ENCODE measurements at places on chromosomes 1 and 21.

DNA sequence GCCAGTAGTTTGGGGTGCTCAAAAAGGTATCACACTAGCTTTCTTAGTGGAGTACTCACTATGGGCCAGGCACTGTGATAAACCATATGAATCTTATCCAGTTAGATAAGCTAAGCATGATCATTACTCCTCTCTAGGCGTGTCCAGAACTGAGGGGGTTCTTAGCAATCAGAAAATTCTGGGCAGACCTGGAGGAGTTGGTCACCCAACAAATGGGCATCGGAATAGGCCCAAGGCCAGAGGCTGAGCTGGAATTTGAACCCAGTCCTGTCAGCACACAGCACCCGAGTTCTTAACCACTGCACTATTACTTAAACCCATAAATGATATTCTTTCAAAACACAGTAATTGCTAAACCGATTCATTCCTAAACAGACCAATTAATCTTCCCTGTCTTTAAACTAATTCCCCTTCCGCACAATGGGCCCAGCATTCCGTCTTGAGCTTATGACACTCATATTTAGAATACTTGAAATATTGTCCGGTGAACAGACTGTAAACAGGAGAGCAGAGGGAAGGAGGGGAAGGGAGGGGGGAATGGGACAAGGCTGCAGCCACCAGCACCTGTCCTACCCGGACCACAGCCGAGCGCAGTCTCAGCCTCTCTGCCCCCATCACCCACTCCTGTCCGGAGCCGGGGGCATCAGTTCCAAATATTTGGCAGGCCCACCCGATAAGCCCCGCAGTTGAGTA, 113.0 kb upstream of the GADD45A start:
- no peak for DNase-seq

- no peak for DNase-seq
Measured at GRCh38 chr1:229150518-229150917, 120.4 kb upstream of the RAB4A start.

- peak; percentile 79 for DNase-seq
Measured at GRCh38 chr1:10399444-10399941, 629 bp downstream of the PGD start.

GRCh38 chr1:237062976-237063375, 21.0 kb downstream of the RYR2 start:
- no peak for DNase-seq

DNA sequence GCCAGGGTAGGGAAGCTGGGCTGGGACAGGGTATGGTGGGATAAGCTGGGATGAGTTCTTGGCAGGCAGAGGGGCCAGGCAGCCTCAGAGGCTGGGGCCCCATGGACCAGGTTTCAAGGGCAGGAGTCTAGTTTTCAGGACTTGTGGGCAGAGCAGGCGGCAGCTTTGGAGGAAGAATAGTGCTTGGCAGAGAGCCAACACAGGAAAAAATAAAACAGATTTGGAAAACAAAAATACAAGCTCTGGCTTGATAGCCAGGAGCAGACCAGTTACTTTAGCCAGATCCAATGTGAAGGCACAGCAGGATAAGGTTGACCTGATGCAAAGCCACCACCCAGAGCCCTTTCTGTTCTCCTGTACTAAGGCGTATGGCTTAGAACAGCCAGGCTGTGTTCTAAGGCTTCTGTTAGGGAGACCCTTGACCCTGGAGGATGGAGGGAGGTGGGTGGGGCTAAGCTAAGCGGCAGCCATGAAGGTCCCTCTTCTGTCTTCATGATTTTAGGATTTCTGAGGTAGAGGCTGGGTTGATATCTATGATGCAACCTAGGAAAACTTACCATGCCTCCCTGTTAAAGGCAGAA, 5.5 kb downstream of the TRAF5 start:
- DNase-seq: no peak

DNA sequence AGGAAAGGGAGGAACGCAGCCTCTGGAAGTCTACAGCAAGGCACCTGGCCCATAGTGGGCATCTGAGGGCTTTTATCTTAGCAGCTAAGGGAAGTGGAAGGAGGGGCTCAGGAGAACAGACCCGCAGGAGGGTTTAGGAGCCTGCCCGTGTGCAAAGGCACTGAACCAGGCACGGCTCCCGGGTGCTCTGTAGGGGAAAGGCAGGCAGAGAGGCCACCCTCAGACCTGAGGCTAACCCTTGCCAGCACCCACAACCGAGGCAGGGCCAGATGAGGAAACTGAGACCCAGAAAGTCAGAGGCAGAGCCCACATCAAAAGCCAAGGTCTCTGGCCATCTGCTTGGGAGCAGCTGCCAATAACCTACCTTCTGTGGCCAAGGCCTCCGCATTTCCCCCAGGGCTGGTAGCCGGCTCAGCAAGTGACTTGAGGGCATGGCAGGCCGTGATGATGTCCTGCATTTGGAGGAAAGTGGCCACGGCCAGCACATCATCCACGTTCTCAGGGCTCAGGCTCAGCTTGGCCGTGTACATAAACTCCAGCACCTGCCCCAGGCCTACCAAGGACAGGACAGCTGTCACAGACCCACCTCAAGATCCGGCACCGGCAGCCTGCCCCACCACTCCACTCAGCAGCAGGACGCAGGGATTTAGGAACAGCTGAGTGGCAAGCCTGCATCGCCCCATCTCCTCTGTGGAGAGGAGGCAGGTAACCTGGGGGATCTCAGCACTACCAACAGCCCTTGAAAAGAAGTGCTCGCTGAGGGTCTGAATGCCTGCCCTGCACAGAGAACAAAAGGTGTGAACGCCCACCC, 29.1 kb downstream of the ZBTB17 start:
- DNase-seq: no peak

GRCh38 chr1:236997882-236998281, 6.4 kb downstream of the MT1HL1 start:
- DNase-seq: peak; percentile 30

- DNase-seq: no peak
Measured at GRCh38 chr1:83742446-83742845, 256.5 kb downstream of the TTLL7 start.

- DNase-seq: no peak
Measured at GRCh38 chr1:109582021-109582420, 33.6 kb downstream of the GNAI3 start.

DNA sequence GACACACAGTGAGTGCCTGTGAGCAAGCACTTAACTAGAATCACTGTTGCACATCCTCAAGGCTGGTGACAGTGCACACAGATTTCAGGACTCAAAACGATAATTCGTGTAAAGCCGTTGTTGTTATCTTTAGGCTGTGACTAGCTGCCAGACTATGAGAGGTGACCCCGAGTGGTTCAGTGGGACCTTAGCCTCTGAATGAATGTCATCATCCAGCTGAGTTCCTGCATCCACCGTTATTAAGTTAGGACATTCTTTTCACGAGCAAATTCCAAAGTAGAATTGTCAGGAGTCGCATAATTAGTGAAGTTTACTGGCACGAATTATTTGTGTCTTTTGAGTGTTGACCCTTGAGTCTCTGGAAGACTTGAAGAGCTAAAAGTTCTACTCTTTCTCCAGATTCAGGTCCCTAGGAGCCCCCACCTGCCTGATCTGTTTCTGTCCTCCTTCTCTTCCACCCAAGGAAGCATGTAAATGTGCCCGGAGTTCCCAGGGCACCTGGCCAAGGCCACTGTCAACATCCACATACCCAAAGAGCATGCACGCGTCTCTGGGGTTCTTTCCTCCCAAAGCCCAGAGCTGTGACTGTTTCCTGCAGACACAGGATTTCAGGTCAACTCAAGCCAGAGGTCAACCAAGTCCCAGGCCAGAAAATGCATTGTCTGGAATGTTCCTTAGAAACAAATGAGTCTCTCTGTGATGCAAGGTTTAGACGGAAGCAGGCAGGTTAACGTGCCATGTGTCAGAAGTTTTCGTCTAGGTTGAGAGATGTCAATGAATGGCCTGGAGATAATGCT, 207.2 kb downstream of the TOMM20 start:
- no peak for DNase-seq

DNA sequence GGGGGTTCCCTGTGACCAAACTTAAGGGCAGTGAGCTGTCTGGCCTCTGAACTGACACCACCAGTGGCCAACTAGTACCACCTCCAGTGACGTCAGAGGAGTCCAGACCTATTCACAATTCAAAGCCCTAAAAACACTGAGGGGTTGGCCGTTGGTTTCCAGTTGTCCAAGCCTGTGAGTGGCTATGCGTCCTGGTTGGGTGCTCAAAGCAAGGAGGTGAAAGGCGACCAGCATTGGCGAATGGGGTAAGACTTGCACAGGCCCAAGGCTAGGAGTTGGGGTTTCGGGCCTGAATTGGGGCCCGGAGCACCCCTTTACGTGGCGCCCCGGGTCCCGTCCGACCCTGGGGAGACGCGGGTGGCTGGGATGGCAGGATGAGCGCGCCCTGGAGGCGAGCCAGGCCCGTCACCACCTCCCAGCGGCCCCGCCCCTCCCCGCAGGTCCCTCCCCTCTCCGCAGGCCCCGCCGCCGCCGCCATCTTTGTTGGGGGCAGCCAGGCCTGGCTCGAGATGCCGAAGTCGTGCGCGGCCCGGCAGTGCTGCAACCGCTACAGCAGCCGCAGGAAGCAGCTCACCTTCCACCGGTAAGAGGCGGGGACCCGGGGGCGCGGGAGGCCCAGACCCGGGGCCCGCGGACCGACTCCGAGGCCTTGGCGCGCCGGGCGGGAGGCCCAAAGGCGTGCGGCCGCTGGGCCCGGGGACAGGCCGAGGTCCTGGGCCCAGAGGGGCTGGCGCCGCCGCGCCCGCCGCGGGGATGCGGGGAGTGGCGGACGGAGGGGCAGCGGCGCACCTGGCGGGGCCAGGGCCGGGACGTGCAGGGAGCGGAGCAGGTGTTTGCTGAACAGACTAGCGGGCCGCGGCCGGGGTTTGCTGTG, at the start of gene THAP3:
TSS of gene THAP3 (plus strand) at position 159 of the 874 bp plus-strand sequence. CDS start at position 510, 351 bp downstream.
- peak; percentile 95 for DNase-seq

- DNase-seq: no peak
Measured at GRCh38 chr1:235304549-235305451, 23.2 kb downstream of the ARID4B start.

DNA sequence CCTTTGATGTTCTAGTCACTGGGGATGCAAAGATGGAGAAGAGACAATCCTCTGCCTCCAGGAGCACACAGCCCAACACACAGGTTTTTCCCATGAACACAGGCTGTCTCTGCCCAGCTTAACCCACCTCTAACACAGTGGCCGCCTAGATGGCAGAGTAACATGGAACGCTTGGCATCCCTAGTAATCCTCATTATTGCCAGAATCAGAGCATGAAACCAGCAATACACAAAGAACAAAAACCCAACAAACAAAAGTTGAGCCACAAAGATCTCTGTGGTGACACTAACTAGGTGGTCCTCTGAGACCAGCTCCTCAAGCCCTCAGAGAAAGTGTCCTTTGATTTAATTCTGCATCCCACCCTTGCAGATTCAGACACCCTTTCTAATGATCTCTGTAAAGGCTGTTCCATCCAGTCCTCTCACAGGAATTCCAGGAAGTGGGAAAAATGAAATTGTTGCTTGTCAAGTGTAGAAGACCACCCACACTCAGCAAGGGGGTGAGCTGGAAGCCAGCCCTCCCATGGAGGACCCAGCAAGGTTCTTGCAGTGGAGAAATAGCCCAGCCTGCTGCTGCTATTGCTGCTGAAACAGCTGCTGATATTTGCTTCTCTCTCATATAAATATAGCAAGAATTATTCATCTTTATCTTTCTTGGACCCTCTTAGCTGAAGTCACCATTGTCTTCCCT, 7.4 kb upstream of the ATP2B4 start:
- DNase-seq: peak; percentile 49

GRCh38 chr1:22670352-22670975, 17.4 kb downstream of the C1QB start:
- DNase-seq: no peak

GRCh38 chr1:97038410-97038809, 316.8 kb downstream of the PTBP2 start:
- no peak for DNase-seq

GRCh38 chr21:44694776-44695175, 2.2 kb upstream of the KRTAP10-12 start:
- DNase-seq: no peak

Measured in eye (tissue), 1 donor.